AG10803 (cell line): ENCODE measurements at places on chromosomes 4 and X.

GRCh38 chrX:80014141-80014940 is at the start of gene TBX22:
TSS of gene TBX22 (plus strand) at chrX:80014753. CDS start at chrX:80022270, 7,517 bp downstream.
- DNase-seq = no peak

- DNase-seq = peak; percentile 74
These were observed 333.8 kb upstream of the TENM3 start for GRCh38 chr4:181909368-181909767.

GRCh38 chr4:9898596-9899305 is 117.3 kb downstream of the DRD5 start:
- DNase-seq = peak; percentile 21

GRCh38 chr4:123954220-123954619 is 557.6 kb downstream of the SPRY1 start:
- no peak for DNase-seq

- DNase-seq = no peak
These were observed at the start of gene TEX13A for GRCh38 chrX:105220636-105221035. TSS of gene TEX13A (minus strand) at chrX:105220694. CDS start at chrX:105220397, 297 bp downstream.
